Fibroblast of upper back skin (primary cell): ENCODE measurements at places on chromosomes 5 and 9.

DNA sequence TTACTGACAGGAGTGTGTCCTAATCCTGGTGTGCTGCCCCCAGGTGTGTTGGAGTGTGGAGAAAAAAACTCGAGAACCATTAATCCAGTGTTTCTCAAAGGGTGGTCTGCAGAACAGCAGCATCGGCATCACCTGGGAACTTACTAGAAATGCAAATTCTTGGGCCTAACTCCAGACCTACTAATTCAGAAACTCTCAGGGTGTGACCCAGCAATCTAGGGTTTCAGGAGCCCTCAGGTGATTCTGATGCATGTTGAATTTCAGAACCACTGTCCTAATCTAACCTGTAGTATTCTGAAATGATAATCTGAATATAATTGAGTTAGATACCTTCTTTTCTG lies 30.0 kb upstream of the IL6ST start:
- DNase-seq, result no peak

- DNase-seq, result no peak
These were observed 33.6 kb upstream of the HMGCR start for GRCh38 chr5:75303419-75303818.

DNA sequence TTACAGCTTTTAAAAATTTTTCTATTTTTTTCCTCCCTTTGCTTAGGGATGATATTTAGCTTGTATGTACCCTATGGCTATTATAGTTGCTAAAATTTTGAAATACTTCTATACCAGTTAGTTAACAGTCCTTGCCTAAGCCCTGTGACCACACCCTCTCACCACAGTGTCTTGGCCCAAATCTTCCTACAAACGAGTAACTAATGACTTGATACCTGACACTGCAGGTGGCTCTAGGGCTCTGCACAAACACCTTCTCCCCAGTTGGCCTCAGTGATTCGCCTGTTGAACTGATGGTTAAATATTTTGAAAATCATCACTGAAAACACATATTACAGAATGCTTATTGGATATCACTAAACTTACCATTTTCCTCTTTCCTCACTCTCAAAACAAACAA lies 449.6 kb upstream of the CHD1 start:
- DNase-seq, result no peak

- no peak for DNase-seq
These were observed 62.5 kb upstream of the RNF130 start for GRCh38 chr5:180133971-180134508.

DNA sequence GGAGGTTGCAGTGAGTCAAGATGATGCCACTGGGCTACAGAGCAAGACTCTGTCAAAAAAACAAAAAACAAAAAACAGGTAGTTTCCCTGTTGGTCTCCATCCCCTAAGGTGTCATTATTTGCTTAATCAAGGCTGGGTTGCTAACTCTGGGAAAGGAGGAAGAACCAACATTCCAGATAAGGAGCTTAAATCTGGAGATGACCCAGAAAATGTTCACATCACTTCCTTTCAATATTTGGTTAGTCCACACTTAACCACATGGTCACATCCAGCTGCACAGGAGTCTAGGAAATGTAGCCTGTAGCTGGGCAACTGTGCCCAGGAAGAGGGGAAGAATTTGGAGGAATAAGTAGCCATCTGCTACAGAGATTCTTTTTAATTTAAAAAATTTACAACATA lies 25.9 kb upstream of the MEGF9 start:
- no peak for DNase-seq

GRCh38 chr5:17021602-17021932 lies 85.5 kb upstream of the MYO10 start:
- no peak for DNase-seq
